ENCODE measurements at places on chromosomes 4 and X.
A peak's percentile ranks its signal among the peaks of the same experiment; 100 is the strongest.

GRCh38 chrX:21476909-21477308 lies 102.7 kb downstream of the CNKSR2 start:
- no peak for DNase-seq

DNA sequence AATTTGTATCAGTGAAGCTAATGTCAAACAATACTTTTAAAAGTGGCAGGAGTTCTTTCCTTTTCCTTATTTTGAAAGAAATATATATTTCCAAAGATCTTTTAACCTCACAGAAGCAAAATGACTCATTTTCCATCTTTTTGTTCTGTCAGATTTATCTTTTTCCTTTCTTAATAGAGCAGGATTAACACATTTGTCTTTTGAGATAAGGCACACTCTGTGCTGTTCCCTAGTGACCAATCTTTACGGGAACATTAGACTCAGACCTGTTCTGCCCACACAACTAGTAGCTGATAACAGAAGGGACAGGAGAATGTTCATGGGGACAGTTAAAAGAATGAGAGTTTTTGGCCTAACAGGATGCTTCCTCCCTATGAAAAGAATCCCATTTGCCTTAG lies 381.2 kb downstream of the STPG2 start:
- no peak for DNase-seq

- DNase-seq = no peak
These were observed 45.7 kb upstream of the NDST4 start for GRCh38 chr4:115159141-115159540.

DNA sequence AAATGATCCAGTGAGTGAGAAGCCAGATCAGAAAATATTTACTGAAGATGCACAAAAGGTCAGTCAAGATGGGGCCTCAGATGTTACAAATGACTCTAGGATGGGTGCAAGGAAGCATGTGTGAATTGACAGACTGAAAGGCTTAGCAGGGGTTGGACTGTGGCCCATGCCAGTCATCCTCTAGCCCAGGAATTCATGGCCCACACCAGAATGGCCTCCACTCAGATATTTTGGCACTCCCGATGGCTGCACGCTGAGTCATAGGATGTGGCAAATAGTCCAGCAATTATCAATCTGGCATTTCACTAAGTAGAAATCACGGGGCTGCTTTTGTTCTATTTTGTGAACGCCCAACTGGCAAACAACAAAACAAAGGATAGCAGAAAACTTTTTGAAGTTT lies 406.5 kb downstream of the IQCM start:
- no peak for DNase-seq

- DNase-seq = no peak
These were observed 571.4 kb downstream of the RAPGEF2 start for GRCh38 chr4:159674241-159674640.

GRCh38 chr4:40197879-40198689 lies 1.3 kb downstream of the RHOH start:
- DNase-seq = peak; percentile 84

DNA sequence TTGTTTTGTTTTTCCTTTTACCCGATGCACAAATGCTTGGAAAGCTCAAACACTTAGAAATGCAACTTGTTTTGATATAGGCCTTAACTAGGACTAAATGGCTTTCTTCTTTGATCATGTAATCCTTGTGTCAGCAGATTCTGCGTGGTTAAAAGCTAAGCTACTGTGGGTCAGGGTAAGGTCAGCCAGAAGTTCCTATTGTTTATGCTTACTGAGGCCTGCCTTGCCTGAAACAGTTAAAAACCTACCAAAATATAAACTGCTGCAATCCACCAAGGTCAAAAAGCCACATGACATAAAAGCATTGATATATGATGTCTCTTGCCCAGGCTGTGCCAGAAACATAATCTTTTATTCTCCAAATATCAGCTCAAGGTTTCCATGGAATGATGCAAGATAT lies 223.4 kb downstream of the FAM47B start:
- DNase-seq = no peak

DNA sequence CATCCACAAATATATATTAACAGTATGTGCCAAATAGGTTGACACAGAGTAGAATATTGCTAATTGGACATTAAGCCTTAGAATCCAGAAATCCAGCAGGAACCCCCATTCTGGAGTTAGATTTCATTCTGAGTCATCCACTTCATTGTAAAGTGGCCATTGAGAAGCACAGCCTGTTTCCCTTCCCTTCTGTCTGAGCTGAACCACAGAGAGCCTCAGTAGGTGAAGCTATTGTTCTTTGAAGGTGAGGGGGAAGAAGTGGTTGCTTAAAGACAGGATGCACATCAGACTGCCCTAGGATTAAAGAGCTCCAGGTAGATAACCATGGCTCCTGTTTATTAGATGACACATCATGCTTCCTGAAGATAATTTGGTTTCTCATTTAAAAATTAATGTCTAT lies 30.6 kb upstream of the MCF2 start:
- DNase-seq = no peak

- no peak for DNase-seq
These were observed 1.0 kb upstream of the GRPEL1 start for GRCh38 chr4:7068883-7069282.

DNA sequence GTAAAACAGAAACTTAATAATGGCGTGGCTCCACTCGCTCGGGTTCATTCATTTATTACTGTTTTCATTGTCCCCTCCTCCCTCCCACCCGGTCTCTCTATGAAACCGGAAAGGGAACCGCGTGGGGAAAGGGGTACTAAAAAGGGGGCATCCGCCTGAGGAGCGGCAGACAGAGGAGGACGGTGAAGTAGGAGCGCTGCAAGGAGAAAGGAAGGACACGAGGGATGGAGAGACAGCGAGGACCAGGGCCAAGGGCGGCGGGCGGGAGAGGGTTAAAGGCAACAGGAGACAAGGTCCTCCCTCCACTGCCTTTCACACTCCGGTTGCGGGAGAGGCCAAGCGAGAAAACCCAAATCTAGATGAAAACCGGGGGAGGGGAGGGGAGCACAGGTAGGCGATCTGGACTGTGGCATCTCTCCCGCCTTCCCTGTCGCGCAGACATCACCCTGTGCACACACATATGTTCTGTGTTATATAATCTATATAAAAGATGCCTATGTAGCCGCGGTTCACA lies 829 bp downstream of the ELOVL6 start:
- DNase-seq = peak; percentile 28

GRCh38 chr4:71470524-71470923 lies 131.7 kb downstream of the SLC4A4 start:
- DNase-seq = no peak

DNA sequence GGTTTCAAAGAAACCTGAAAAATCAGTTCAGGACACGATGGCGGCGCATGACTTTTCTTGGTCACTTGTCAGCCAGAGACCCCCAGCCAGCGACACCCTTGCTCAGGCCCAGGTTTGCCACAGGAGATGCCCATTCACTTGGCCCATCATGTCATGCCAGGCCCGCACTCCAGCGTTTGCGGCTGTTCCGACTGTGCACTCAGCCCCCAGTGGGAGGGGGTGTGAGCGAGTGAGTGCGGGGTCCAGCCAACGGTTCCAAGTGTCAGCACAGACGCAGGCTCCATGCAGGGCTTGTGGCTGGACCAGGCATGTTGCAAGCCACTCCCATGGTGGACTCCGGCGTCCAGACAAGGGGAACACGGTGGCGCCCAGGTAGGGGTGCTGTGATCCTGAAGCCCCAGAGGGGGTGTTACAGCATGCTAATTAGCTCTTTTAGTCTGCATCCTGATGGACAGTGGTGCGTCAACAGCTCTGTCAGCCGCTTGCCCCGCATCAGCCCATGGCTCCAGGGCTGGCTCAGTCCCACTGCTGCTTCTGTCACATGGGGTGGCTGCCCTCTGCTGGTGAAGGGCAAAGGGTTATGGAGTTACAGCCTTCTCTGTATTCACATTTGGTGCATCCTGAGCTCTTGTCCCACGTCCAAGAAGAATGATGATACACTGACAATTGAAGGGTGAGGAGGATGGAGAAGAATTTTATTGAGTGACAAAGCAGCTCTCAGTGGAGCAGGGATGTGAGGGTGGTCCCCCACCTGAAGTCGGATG lies 3.7 kb upstream of the MAEA start:
- no peak for DNase-seq

Measured in central memory CD4-positive, alpha-beta T cell (primary cell).